ENCODE measurements at places on chromosomes 3 and 15. TPM values are rescaled to one million over a fixed set of nuclear protein-coding genes. Genes with fewer than 3 reads are reported as not detected.

Gene RFX7
- 5.5 TPM for total RNA-seq

Gene TMEM212
- total RNA-seq: not detected

Gene FEZF2
- not detected for total RNA-seq

Gene SCAANT1
- total RNA-seq: not detected

Gene EPHA3
- total RNA-seq: not detected

- no peak overlapping the region for H3K4me3 ChIP-seq
- H3K27me3 ChIP-seq: no peaks in the 10 kb centered on the region
- DNase-seq: no peak
- no peaks in the 10 kb centered on the region for H3K4me1 ChIP-seq
- H3K36me3 ChIP-seq: no peaks in the 10 kb centered on the region
- no peak overlapping the region for H3K27ac ChIP-seq
Measured at GRCh38 chr3:163129287-163129686, 1632.7 kb downstream of the OTOL1 start.

GRCh38 chr3:117439812-117440211 is 730.2 kb downstream of the TUSC7 start:
- H3K4me1 ChIP-seq: no peaks in the 10 kb centered on the region
- H3K36me3 ChIP-seq: no peaks in the 10 kb centered on the region
- H3K27me3 ChIP-seq: no peaks in the 10 kb centered on the region
- no peak for DNase-seq
- H3K4me3 ChIP-seq: no peak overlapping the region
- no peak overlapping the region for H3K27ac ChIP-seq

- no peak overlapping the region for H3K4me3 ChIP-seq
- DNase-seq: no peak
- H3K4me1 ChIP-seq: no peaks in the 10 kb centered on the region
- H3K27ac ChIP-seq: no peak overlapping the region
- no peaks in the 10 kb centered on the region for H3K36me3 ChIP-seq
- H3K27me3 ChIP-seq: no peaks in the 10 kb centered on the region
Measured at GRCh38 chr3:50994537-50994936, 319.8 kb downstream of the DOCK3 start.

GRCh38 chr3:149180057-149180573 is 41.5 kb downstream of the CP start:
- peaks cover 33% of the 10 kb centered on the region for H3K4me1 ChIP-seq
- H3K36me3 ChIP-seq: no peaks in the 10 kb centered on the region
- peak overlapping the region; percentile 87 for H3K27ac ChIP-seq
- no peak overlapping the region for H3K4me3 ChIP-seq
- no peaks in the 10 kb centered on the region for H3K27me3 ChIP-seq

DNA sequence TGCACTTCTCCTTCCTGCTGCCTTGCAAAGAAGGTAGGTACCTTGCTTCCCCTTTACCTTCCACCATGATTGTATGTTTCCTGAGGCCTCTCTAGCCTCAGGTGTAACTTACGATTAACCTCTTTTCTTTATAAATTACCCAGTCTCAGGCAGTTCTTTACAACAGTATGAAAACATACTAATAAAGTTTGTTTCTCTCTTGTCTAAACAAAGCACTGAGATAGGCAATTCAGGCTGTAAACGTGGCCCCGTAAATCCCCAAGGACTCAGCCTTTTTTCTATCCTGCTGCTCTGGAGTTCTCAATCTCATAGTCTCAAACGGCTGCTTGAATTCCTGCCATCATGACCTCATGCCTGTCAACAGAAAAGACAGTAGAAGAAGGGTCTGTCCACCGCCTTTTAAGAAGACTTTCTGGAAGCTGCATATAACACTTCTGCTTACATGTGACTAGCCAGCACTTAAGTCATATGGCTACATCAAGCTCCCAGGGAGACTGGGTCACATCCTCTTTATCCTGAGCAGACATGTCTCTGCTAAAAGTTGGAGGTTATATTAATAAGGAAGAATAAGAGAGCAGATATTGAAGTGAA is 257.8 kb downstream of the EBLN2 start:
- H3K36me3 ChIP-seq: no peaks in the 10 kb centered on the region
- no peaks in the 10 kb centered on the region for H3K4me1 ChIP-seq
- no peak overlapping the region for H3K4me3 ChIP-seq
- no peaks in the 10 kb centered on the region for H3K27me3 ChIP-seq
- no peak for DNase-seq

DNA sequence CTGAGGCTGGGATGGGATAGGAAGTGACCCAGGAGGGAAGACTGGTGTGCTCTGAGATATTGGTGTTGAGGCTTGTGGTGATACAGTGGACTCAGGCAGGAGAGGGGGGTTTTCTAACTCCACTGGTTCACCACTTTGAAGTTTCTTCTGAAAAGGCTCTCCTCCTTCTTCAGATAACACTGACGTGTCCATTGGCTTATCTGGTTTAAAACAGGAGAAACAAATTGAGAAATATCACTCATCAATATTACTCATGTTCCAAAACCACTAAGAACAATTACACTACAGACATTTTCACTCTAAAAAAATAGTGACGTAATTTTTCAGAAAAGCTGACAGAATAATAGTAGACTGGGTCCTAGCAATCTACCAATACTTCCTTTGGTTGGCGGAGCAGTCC is 23.1 kb downstream of the TP53BP1 start:
- H3K4me3 ChIP-seq: no peak overlapping the region
- no peaks in the 10 kb centered on the region for H3K27me3 ChIP-seq

- peaks cover 6% of the 10 kb centered on the region for H3K36me3 ChIP-seq
- H3K27ac ChIP-seq: no peak overlapping the region
- no peak for DNase-seq
- peaks cover 25% of the 10 kb centered on the region for H3K4me1 ChIP-seq
- no peak overlapping the region for H3K4me3 ChIP-seq
- no peaks in the 10 kb centered on the region for H3K27me3 ChIP-seq
Measured at GRCh38 chr3:30602946-30603345, 3.5 kb upstream of the TGFBR2 start.

GRCh38 chr15:84725001-84725491 is 9.1 kb upstream of the SEC11A start:
- H3K27ac ChIP-seq: no peak overlapping the region
- no peak for DNase-seq
- no peaks in the 10 kb centered on the region for H3K27me3 ChIP-seq
- H3K4me1 ChIP-seq: peaks cover 9% of the 10 kb centered on the region

DNA sequence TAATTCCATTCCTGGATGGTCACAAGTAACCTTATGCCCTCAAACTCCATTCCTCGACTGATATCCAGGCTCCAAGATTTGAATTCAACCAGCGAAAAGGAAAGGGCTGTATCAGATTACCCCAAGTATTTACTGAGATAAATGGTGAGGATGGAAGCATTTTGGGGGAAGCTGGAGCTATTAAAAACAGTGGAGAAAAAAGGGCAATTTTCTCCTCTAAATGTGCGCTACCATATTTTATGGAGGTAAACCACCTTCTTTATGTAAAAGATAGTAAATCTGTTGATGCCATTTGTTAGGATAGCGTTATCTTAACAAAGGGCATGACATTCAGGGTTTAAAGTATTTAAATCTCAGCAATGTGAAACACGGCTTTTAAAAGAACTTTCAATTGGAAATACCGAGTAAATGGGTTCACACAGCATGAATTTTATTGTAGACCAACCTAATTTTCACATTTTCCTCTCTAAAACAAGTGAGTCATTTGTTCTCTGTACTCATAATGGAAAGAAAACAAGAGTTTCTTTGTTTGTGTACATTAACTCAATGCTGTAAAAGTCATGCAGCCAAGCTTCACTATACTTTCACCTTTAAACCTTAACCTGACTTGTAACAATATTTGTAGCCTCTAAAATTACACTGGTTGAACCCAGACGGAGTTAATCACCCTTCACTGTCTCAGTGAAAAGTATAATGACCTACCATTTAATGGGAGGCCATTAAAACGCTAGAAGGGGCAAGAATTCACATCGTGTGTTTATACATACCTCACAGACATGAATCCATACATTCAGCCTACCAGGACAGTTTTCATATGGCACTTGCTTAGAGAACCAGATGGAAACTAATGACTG is 773.4 kb downstream of the ROBO1 start:
- H3K4me3 ChIP-seq: no peak overlapping the region
- no peak overlapping the region for H3K27ac ChIP-seq
- no peaks in the 10 kb centered on the region for H3K36me3 ChIP-seq

- no peak overlapping the region for H3K4me3 ChIP-seq
- H3K4me1 ChIP-seq: peaks cover 24% of the 10 kb centered on the region
- H3K27me3 ChIP-seq: no peaks in the 10 kb centered on the region
Measured at GRCh38 chr15:56923174-56923591, 4.7 kb downstream of the TCF12 start.

DNA sequence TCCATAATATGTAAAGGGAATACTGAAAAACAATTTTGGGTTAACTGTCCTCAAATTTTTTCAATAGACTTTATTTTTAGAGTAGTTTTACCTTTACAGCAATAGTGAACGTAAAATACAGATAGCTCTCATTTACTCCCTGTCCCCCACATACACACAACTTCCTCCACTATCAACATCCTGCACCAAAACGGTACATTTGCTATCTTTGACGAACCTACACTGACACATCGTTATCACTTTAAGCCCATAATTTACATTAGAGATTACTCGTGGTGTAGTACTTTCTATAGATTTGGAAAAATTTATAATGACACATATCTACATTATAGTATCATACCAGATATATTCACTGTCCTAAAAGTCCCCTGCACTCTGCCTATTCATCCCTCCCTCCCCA is 16.9 kb upstream of the P2RY1 start:
- H3K4me1 ChIP-seq: no peaks in the 10 kb centered on the region
- no peak for DNase-seq
- H3K27ac ChIP-seq: no peak overlapping the region
- no peak overlapping the region for H3K4me3 ChIP-seq

DNA sequence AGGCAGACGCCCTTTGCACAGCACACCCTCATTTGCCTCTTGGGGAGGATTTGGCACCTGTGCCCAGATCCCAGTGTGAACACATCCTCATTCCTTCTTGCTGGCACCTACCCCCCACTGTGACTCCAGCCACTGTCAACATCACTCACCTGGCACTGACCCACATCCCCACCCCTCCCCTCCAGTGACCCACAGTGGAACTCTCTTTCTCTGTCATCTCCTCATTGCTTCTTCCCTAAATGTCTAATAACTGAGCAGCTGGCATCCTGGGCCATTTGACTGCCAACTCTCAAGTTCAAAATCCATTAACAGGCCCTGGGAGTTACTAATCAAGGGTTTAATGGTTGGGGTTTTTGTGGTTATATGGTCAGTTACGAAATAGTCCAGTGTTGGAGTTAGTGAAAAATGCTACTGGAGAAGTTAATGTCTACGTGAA is 14.4 kb downstream of the SNAPC5 start:
- peaks cover 37% of the 10 kb centered on the region for H3K36me3 ChIP-seq
- no peak overlapping the region for H3K4me3 ChIP-seq
- no peak for DNase-seq
- H3K4me1 ChIP-seq: 0 out of 2 replicates have a peak, but pooled peaks cover 4% of the 10 kb centered on the region

DNA sequence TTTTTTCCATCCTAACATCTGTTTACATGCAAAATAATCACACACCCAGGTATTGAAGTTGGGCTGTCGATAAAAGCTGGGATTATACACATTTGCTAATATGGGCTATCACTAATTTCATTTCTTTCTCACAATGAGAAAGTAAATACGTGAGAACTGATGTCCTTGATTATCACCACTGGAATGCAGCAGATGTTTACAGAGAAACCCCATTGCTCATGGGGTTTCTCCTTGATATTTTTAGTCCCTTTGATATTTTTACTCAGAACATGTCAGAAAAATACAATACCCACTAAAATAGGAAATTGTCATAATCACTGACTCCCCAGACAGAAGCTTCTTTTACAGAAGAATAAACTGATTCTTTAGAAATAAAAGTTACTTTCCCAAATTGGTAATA is 535.1 kb upstream of the CCDC54 start:
- H3K4me3 ChIP-seq: no peak overlapping the region
- peaks cover 17% of the 10 kb centered on the region for H3K4me1 ChIP-seq
- no peak overlapping the region for H3K27ac ChIP-seq

DNA sequence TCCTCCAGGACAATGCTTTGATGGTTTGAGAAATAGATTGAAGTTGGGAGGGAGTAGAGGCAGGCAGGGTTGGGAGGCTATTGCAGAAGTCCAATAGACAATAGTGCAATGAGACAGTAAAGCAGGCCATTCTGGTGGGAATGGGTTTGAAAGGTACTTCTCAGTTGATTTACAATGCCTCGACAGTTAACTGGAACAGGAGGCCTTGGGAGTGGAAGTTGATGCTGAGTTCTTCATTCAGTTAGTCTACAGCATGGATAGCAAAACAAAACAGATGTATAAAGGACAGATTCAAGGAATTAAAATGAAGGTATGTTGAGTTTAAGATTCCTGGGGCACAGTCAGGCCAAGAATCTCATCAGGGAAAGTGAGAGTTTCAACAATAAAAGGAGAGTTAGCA is 6.8 kb upstream of the PLCL2 start:
- no peaks in the 10 kb centered on the region for H3K36me3 ChIP-seq
- DNase-seq: no peak
- H3K27ac ChIP-seq: no peak overlapping the region
- no peaks in the 10 kb centered on the region for H3K27me3 ChIP-seq
- peaks cover 2% of the 10 kb centered on the region for H3K4me1 ChIP-seq

DNA sequence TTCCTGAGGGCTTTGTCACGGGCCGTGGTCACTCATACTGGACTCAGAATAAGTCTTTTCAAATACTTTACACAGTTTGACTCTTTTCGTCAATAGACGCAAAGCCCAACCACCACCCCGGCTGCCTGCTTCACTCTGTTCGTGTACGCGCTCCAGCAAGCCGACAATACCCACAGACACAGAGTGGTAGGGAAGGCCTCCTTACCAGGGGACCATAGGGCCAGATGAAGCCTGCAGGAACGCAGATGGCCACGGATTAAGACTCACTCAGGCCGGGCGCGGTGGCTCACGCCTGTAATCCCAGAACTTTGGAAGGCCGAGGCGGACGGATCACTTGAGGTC is 29.7 kb downstream of the EFCAB12 start:
- no peak for DNase-seq
- H3K4me1 ChIP-seq: peaks cover 9% of the 10 kb centered on the region
- peak overlapping the region; percentile 55 for H3K4me3 ChIP-seq
- H3K36me3 ChIP-seq: peaks cover 20% of the 10 kb centered on the region

DNA sequence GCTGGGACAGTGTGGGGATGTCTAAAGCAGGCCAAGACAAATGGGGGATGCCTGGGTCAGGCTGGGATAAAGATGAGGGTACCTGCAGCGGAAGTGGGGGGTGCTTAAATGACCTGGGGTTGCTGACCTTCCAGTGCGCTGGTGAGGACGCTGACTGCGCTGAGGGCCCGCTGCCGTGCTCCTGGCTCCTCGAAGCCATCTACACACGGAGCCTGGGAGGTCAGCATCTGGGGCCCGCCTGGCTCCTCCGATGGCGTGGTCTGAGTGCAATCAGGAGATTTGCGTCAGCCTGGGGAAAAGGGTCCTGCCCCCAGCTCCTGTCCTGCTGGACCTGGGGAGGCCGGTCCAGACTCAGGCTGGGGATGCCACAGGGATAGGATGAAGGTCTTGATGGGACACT is 50.7 kb downstream of the SCN5A start:
- no peaks in the 10 kb centered on the region for H3K4me1 ChIP-seq
- no peak overlapping the region for H3K27ac ChIP-seq
- H3K27me3 ChIP-seq: no peaks in the 10 kb centered on the region
- no peaks in the 10 kb centered on the region for H3K36me3 ChIP-seq
- no peak for DNase-seq

- H3K36me3 ChIP-seq: no peaks in the 10 kb centered on the region
- no peak for DNase-seq
- H3K27me3 ChIP-seq: no peaks in the 10 kb centered on the region
- H3K27ac ChIP-seq: no peak overlapping the region
- no peak overlapping the region for H3K4me3 ChIP-seq
- H3K4me1 ChIP-seq: no peaks in the 10 kb centered on the region
Measured at GRCh38 chr3:187646906-187647660, 23.1 kb downstream of the SST start.

- DNase-seq: peak; percentile 70
- peaks cover 18% of the 10 kb centered on the region for H3K4me1 ChIP-seq
- H3K27ac ChIP-seq: 0 out of 2 replicates have a peak overlapping the region, but pooled peaks have one; percentile 19
Measured at GRCh38 chr15:44194323-44195150, 534 bp downstream of the FRMD5 start.

All from SJSA1 (cell line).